ENCODE measurements at places on chromosomes 3 and 15. TPM values are rescaled to one million over a fixed set of nuclear protein-coding genes. Genes with fewer than 3 reads are reported as not detected.
A peak's percentile ranks its signal among the peaks of the same experiment; 100 is the strongest.

DNA sequence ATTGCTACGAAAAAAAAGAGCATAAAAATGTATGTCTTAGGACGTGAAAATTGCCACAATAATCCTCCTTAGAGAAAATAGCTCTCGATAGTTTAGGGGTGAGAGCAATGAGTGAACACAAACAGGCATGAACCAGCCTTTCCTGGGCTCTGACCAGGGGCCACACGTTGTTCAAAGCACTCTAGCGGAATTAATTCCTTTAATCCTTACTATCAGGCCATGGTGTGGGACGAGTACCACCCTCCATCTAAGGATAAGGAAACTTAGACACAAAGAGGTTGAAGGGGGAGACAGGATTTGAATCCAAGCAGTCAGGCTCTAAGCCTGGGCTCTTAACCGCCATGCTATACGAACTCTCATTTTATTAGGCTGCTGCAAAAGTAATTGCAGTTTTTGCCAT is 81.9 kb upstream of the CACNA2D3 start:
- DNase-seq, result no peak

- DNase-seq, result peak; percentile 42
These were observed 607 bp upstream of the IMP3 start for GRCh38 chr15:75640483-75641178.

- peak; percentile 59 for DNase-seq
These were observed 1078.5 kb downstream of the TUSC7 start for GRCh38 chr3:117788061-117788460.

DNA sequence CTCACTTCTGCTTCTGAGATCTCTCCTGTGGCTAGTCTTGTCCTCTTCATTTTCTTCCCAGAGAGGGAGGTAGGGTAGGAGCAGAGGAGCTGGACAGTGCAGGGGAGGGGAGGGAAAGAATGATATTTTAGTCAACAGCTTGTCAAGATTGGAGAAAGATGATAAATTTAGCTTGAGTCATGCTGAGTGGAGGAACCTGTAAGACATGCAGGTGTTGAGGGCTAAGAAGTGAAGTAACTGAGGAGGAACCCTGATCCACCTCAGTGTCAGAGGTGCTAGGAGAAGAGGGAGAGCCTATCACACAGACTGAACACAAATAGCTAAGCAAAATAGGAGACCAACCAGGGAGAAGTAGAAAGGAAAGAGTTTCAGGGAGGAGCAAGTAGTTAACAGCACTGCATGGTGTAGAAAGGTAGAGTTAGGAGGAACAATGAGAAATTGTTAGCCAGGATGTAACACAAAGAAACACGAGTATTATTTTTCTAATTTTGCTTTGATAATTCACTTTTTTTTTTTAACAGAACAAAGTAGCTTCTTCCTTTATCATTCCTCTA is 108.2 kb upstream of the CHRM5 start:
- DNase-seq, result no peak

DNA sequence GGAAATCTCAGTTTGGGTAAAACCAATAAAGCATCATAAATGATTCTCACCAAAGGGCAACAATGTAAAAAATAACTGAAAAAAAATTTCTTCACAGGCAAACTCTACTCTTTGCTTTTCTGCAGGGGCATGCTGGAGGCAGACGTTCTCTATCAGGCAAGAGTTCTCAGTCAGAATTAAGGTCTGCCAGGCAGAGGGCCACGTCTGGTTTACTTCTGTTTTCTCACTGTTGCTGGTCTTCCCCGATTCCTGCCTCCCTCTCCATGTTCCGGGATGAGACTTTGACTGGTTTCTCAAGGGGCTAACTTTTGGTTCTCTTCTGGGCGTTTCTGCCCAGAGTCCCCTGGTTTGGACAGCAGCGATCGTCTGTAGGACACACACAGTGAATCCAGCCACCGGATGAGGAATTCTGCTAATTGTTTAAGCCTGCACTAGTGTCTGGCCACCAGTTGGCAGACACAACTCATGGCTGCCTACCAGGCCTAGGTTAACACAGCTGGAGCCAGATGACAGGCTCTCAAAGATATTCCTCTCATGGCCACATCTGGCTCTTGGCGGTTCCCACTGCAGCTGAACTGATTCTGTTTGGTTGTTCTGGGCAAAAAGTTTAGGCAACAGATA is 273.1 kb downstream of the FOXP1 start:
- DNase-seq, result peak; percentile 37

DNA sequence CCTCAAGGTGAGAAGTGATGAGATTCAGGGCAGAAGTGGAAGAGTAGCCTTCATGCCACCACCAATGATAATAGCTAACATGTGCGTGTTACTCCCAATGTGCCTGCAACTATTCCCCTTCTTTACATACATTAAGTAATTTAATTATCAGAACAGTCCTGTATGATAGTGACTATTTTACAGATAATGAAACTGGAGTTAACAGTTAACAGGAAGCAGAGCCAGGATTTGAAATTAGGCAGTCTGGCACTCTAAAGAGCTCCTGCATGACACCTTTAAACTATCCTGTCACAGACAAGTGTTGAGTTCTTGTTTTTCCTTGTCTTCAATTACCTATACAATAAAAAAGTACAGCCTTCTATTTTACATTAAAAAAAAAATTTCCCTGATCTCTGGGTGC is 148.8 kb downstream of the LEKR1 start:
- no peak for DNase-seq

GRCh38 chr15:74159773-74160172 is 13.7 kb upstream of the ISLR start:
- DNase-seq, result no peak

GRCh38 chr15:101105059-101105891 is 146.6 kb downstream of the CHSY1 start:
- peak; percentile 59 for DNase-seq

DNA sequence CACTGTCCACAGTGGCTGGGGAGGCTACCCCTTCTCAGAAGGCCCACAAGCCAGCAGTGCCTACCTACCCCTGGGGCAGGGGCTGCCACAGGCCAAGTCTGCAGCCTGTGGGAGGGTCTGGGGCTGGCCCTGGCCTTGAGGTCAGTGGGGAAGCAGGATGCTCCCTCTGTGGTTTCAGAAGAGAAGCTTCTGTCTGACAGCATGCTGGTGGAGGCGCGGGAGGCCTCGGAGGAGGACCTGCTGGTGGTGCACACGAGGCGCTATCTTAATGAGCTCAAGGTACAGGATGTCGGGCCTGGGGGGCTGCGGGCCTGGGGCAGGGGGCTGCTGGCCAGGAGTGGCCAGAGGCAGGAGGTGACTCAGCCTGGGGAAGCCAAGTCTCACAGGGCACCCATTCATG is 3.2 kb downstream of the HDAC11 start:
- no peak for DNase-seq

DNA sequence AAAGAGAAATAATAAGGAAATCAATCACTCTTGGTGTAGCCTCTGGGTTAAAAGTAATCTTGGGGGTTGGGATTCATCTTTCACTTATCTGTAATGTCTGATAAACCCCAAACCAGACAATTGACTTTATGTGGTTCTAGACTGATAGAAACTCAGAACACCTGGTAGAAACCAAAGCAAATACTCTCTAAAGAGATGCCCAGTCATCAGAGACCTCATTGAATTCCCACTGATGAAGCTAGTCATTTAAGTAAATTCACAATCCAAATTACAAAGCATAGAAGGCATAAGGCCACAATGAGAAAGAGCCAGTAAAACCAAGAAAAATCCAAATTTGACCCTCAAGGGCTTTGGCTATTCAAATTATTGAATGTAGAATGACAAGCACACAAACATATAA is 250.6 kb downstream of the MBNL1 start:
- no peak for DNase-seq

- no peak for DNase-seq
These were observed 31.6 kb upstream of the GLCE start for GRCh38 chr15:69128667-69129311.

GRK7 gene
- total RNA-seq, result not detected
